ENCODE measurements at places on chromosomes 12 and 14.

DNA sequence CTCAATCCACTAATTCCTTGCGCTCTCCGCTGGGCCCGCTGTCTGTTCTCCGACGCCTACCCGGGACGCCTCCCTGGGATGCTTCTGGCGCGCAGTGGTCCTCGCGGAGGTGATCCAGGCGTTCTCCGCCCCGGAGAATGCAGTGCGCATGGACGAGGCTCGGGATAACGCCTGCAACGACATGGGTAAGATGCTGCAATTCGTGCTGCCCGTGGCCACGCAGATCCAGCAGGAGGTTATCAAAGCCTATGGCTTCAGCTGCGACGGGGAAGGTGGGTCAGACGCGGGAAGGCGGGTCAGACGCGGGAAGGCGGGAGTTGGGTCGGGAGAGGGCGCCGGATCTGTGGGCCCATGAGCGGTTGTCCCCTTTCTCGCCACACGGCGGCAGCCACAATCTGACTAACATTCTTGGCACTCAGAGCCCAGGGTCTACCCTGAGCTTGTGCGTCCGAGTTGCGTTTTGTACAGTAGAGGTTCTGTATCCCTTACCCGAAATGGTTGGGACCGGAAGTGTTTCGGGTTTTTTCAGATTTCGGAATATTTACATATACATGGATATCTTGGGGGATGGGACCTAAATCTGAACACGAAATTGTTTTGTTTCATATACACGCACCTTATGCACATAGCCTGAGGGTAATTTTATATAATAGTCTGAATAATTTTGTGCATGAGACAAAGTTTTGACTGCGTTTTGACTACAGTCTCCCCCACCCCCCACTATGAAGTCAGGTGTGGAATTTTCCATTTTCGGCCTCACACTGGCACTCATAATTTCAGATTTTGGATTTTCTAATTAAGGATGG lies 762 bp downstream of the C12orf57 start:
- DNase-seq: peak; percentile 93

DNA sequence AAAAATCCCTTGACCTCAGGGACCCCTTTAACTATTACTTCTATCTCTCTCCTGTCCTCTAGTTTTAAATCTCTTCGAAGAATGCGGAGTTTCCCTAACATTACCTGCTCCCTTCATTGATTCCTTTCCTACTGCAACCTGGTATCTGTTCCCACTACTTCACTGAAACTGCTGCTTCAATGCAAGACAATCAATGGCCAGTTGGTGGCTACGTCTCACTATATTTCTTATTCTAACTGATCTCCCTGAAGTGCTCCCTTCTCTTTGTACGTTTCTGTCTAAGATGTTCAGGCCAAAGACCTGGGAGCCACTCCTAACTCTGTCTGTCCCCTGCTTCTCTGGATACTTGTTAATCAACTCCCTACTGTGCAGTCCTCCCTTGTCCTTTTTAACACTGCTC lies 10.3 kb upstream of the KCNA1 start:
- no peak for DNase-seq

- DNase-seq: peak; percentile 85
Observed at GRCh38 chr12:3034067-3034750, 43.0 kb upstream of the TSPAN9 start.

DNA sequence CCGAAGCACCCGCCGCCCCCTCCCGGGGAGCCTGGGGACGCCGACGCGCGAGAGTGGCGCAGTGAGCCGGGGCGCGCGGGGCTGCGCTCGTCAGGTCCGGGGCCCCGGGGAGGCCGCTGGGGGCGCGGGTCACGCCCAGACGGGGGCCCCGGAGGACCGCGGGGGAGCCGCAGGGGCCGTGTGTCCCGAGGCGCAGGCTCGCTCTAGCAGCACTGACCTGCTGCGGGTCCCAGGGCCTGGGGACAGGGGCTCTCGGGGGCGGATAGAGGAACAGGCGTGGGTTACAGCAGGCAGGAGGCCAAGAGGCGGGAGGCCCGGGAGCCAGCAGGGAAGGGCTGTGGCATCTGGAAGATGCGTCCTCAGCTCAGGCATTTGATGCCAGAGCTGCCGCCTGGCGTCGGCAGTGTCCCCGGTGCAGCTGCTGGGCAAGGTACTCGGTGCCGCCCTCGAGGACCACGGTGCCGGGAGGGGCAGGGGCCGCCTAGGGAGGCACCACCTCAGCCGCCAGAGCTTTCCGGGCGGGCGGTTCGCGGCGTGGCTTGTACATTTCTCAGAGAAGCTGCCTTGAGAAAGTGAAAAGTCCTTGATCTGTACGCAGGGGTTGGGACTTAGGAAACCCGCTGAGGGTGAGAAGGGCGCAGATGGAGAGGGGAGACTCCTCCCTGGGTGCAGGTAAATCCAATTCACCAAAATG lies 1.2 kb downstream of the WNT5B start:
- DNase-seq: peak; percentile 73

DNA sequence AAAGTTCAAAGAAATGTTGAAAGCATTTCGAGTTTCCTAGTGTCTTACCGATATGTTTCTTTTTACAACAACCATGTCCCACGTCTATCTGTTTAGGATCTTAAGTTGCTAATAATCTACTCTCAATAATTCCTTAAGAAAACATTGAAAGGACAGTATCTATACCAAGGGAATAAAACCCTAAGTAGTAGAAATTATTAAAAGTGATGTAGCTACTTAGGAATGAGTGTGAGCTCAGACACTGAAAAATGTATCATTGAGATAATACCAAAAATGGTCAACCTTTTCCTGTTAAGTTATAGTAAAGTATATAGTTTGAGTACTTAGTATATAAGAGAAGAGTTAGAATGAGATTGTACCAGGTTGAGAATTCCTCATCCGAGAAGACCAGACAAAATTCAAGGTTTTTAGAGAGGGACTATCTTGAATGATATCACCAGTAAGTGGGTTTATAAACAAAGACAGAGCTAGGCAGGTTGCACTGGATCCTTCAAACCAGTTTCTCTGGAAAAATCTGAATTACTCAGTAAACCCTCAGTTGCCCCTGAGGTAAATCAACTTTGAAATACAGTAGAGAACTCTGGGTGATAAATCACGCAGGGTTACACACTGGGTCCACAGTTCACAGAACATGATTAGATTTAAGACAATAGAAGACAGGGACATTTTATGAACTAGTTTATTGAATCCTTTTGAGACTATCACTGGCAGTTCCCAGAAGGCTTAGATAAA lies 96.8 kb downstream of the ERGIC2 start:
- DNase-seq: no peak

- DNase-seq: no peak
Observed at GRCh38 chr12:53489242-53489864, 9.9 kb downstream of the MAP3K12 start.

GRCh38 chr14:38910092-38910491 lies 192.9 kb downstream of the SEC23A start:
- DNase-seq: no peak

DNA sequence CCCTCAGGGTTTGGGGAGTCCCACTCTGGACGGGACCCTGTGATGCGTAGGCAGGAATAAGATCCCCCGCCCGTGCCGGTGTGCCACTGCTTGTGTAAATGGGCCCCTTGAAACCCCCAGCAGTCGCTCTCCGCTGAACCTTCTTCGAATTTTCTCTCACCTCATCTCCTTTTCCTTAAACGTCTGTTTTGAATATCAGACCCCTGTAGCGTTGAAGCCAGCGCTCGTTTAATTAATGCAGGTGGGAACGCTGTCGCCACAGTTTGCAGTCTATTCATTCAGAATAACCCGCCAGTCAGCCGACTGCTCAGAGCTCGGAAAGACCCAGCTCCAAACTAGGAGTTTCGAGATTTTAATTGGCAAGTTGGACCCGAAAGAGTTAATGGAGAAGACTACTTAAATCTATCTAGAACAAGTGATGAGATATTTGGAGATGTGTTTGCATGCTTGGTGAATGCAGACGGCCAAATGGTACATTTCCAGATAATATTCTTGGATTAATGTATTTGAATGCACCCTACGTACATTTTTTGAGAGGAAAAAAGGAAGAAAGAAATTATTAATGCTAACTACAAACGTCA lies 739 bp upstream of the PPP2R5E start:
- no peak for DNase-seq

GRCh38 chr14:59015482-59015881 lies 173.0 kb upstream of the DAAM1 start:
- DNase-seq: no peak

GRCh38 chr14:23697680-23698079 lies 61.5 kb downstream of the DHRS2 start:
- DNase-seq: no peak

- DNase-seq: no peak
Observed at GRCh38 chr12:69880571-69880970, 55.5 kb downstream of the MYRFL start.

DNA sequence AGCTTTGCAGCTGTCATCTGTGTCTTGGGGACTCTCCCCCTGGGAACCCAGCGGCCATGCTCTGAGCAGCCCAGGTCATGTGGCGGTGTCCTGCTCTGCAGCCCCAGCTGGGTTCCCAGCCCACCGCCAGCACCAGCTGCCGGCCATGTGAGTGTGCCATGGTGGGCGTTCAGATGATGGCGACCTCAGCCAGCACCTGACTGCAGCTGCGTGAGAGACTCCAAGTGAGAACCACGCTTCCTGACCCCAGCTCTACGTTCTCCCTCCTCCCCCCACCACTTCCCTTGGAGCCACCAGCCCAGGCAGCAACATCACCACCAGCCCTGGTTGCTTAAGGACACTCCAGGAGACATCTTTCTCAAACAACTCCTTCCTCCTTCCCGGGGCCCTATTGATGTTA lies 68.8 kb downstream of the SLC24A4 start:
- no peak for DNase-seq

- DNase-seq: no peak
Observed at GRCh38 chr14:70905301-70905700, 2.0 kb upstream of the PCNX1 start.

- DNase-seq: no peak
Observed at GRCh38 chr12:97309921-97310320, 152.7 kb upstream of the RMST start.

- no peak for DNase-seq
Observed at GRCh38 chr12:68403296-68403695, 71.1 kb upstream of the MDM1 start.

GRCh38 chr14:58738876-58739275 lies 101.1 kb downstream of the DACT1 start:
- DNase-seq: no peak

- DNase-seq: no peak
Observed at GRCh38 chr12:28948685-28949084, 200.4 kb upstream of the FAR2 start.

DNA sequence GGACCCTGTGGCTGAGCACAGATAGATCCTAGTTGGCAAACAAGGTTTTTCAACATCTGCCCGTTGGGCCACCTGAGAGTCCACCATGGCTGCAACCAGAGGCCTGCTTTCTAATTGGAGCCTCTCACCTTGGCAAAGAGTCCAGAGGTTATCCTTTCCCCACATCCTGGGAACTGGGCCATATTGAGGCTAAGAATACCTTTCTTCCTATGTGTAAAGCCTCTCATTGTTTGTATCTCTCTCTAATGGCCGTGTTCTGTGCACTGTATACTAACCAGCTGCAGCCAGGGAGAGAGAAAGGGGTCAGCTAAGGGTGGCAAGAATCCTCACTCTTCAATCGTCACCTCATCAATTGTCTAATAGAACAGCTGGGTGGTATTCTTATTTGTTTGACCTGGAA lies 79.1 kb upstream of the ST8SIA1 start:
- no peak for DNase-seq

- DNase-seq: no peak
Observed at GRCh38 chr12:110639336-110640141, 25.6 kb downstream of the TCTN1 start.

- no peak for DNase-seq
Observed at GRCh38 chr12:27667540-27667939, 28.7 kb upstream of the REP15 start.

GRCh38 chr12:105106621-105107020 lies 910 bp upstream of the WASHC4 start:
- DNase-seq: no peak

- DNase-seq: no peak
Observed at GRCh38 chr12:6871052-6871957, 1.8 kb downstream of the SPSB2 start.

GRCh38 chr14:90301668-90302090 lies 30.1 kb downstream of the NRDE2 start:
- DNase-seq: no peak

DNA sequence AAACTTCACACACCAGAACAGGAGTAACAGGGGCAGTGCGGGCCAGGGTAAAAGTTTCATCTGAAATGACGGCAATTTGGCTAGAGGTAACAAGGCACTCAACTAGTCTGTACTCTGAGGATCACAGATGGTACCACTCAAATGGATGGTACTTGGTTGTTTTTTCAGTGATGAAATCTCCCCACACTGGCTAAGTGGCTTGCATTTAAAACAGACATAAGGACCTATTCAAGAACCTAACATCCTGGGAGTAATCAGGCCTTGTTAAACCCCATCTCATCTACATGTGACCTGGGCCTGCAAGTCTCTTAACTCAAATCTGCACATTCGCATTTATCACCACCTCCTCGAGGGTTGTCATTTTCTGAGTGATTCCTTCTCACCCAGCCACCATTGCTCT lies 90.8 kb downstream of the PRKAB1 start:
- DNase-seq: no peak

DNA sequence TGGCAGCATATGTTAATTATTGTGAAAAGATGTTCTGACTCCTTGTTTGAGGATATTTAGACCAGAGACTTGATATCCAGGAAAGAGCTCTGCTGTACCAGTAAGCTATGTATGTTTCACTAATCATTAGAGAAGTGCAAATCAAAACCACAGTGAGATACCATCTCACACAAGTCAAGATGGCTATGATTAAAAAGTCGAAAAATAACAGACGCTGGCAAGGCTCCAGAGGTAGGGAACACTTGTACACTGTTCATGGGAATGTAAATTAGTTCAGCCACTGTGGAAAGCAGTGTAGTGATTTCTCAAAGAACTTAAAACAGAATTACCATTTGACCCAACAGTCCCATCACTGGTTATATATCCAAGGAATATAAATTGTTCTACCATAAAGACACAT lies 171.6 kb downstream of the DPY19L2 start:
- DNase-seq: no peak

- DNase-seq: no peak
Observed at GRCh38 chr12:78343657-78344056, 513.0 kb downstream of the NAV3 start.

DNA sequence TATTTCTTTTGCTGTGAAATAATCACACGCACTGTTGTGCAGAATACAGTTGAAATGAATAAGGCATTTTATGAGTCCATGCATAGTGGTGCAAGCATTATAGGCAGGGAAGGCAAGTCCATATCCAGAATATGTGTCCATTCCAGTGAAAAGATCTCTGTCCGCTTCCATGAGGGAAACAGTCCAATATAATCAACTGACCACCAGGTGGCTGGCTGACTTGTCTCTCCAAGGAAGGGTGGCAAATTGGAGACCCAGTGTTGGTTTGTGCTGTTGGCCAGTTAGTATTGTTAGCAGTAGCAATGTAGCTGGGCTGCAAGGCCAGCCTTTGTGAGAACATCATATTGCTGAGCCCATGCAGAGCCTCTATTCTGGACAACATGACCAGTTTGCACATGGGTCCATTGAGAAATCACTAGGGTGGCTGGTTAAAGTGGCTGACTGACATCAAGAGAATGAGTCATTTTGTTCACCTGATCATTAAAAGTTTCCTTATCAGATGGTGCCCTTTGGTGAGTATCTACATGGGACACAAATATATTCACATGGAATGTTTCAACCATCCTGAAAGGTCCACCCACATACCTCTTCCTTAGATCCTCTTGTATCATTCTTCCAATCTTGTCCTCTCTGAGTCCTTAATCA lies 17.3 kb upstream of the YAF2 start:
- no peak for DNase-seq
